ENCODE measurements at places on chromosomes 4 and X.
A peak's percentile ranks its signal among the peaks of the same experiment; 100 is the strongest.

- DNase-seq: no peak
These were observed 50.3 kb downstream of the MED28 start for GRCh38 chr4:17664755-17665154.

GRCh38 chr4:56914336-56914735, 6.6 kb downstream of the REST start:
- DNase-seq: no peak

GRCh38 chr4:67869580-67870190, 14.1 kb downstream of the TMPRSS11D start:
- no peak for DNase-seq

DNA sequence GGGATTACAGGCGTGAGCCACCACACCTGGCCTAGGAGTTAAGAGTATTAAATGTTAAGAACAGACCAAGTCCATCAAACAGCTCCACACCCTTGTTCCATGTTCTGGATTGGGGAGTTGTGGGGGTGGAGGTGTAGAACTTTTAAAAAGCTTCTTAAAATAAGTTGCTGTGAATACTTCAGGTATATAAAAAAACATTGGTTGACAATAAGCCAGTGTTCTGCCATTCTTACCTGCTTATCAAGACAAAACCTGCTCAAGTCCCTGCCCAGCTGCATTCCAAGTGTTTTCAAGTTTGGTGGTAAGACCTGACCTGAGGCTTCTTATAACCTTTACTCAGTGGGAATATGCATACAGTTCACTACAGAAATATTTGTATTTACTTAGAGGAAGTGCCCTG, 6.4 kb downstream of the RBM3 start:
- DNase-seq: no peak

- DNase-seq: no peak
These were observed 12.5 kb upstream of the BRS3 start for GRCh38 chrX:136475236-136475635.

- DNase-seq: peak; percentile 23
These were observed 41.8 kb downstream of the OCRL start for GRCh38 chrX:129581904-129582303.

DNA sequence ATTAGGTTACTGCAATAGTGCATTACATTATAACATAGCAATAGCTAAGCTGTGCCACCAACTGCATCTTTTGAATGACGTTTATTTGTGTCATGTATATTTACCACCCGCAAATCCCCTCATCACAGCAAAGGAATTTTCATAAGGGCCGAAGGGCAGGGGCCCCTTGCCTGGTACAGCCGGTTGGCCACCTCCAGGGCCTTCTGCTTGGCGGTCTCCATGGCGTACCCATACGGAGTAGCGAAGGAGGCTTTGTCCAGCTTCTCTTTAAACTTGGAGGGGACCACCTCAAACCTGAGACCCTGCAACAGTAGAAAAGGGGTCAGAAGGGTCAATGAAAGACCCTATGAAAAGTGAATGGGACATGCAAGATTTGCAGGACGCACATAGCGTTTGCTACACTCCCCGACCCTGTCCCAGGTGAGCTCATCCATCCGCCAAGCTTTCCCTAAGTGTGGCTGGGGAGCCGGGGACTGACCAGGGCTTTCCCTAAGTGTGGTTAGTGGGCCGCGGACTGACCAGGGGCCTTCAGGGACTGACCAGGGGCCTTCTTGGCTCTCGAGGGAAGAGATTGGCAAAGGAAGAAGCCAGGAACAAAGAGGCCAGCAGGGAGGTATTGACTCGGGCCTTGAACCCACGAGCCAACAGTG, 10.6 kb downstream of the ASMTL start:
- DNase-seq: no peak

GRCh38 chrX:128287693-128288092, 235.5 kb upstream of the ACTRT1 start:
- DNase-seq: no peak

GRCh38 chr4:142354041-142354440, 492.1 kb downstream of the INPP4B start:
- DNase-seq: peak; percentile 27

DNA sequence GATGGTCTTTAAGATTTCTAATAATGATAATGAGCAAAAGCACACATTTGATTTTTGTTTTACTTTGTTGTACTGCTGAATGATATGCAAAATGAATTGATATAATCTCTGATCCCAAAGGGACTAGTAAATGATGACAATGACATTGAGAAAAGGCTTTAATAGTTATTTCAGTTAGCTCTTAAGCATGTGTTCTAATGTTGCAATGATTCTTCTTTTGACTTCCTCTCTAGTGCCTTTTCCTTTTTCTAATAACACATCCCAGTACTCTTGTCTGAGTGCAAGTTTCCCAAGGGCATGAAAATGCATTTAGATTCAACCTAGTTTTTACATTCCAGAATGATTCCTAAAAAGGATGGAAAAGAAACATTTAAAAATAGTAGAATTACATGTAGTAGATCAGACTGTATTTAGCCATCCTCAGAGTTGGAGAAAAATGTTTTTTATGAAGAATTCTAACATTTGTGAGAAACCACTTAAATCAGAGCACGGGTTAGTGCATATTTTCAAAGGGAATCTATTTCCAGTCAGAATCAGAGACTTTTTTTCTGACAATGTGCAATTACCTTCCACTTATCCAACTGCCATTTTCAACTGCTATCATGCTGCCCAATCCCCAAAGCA, 508.8 kb downstream of the C4orf33 start:
- DNase-seq: no peak

GRCh38 chr4:24973747-24974601, 56.8 kb downstream of the LGI2 start:
- DNase-seq: no peak

DNA sequence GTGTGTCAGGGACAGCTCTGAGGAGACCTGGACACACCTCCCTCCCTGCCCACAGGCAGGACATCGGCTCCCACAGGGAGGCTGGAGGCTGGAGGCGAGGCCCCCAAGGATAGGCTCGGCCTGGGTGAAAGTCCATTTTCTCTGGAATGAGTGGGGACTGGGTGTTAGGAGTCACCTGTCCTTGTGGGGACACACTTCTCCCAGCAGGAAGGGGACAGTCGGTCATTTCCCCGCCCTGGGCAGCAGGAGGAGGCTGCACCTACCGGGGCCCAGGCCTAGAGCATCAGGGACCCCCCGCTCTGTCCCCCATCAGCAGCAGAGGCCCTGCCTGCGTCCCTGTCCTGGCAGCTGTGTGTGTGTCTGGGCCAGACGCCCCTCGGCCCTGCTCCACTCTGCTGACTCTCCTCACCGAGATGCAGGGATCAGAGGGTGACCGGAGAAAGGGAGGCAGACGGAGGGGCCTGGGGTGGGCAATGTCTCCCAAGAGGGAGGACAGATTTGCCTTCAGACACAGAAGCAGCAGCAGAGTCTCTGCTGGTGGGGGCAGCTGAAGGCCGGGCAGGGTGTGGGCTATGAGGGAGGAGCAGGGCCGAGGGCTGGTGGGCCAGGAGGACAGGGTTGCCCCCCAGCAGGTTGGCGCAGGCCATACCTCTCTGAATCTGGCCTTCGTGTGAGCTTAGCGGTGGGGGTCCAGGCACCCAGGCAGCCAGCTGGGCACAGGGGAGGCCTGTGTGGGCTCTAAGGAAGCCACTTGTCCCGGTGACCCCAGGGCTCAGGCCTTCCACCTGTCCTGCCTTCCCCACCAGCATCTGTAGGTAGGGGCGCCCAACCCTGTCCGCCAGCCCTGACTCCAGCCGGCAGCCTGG, 125.7 kb upstream of the NKX1-1 start:
- DNase-seq: no peak

DNA sequence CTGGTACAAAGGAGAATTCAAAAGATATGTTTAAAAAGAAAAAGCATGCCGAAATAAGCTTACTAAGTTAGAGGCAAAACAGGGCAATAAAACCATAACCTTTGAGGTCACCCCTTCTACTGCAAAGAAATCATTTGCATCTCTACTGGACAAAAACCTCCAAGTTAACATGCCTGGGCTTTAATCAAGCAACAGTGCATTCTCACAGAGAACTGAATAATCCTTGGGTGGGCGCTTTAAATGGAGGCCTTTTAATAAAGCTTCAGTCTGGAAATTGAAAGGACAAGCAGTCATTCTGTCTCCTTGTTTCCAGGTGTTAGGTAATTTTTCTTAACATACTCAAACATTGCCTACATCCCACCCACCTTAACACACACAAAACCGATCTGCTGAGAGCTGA, 34.6 kb upstream of the SMS start:
- no peak for DNase-seq

- no peak for DNase-seq
These were observed 160.8 kb downstream of the MGST2 start for GRCh38 chr4:139826426-139826825.

GRCh38 chrX:103254171-103254824, 657 bp downstream of the TCEAL8 start:
- DNase-seq: peak; percentile 34

DNA sequence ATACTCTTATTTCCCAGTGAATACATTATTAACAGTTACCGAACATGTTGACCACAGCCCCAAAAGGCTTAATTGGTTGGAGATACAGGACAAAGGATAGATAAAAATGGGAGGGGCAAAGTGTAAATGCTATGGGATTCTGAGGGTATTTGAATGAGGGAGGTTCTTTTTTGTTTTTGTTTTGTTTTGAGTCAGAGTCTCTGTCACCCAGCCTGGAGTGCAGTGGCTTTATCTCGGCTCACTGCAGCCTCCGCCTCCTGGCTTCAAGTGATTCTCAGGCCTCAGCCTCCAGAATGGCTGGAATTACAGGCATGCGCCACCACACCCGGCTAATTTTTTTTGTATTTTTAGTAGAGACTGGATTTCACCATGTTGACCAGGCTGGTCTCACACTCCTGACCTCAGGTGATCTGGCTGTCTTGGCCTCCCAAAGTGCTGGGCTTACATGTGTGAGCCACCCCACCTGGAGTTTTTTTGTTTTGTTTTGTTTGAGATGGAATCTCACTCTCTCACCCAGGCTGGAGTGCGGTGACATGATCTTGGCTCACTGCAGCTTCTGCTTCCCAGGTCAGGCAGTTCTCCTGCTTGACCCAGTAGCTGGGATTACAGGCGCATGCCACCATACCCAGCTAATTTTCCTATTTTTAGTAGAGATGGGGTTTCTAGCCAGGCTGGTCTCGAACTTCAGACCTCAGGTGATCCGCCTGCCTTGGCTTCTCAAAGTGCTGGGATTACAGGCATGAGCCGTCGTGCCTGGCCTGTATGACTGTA, 9.0 kb downstream of the UBE2K start:
- DNase-seq: peak; percentile 47

DNA sequence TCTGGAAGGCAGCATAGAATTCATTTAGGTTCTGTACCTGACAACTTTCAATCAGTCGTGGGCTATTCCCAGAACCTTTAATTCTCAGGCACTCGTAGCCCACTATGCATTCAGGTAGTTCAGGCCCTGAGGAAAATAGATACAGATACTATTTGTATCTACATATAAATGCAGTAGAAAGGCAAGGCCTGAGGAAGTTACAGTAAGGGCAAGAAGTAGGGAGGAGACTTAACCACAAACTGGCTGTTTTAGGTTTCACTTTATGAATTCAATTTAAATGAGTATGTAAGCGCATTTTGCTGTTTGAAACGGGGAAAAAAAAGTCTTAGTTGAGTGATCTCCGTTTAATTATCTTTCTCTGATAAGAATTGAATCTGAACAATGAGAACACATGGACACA, 529.4 kb upstream of the ATOH1 start:
- no peak for DNase-seq

GRCh38 chr4:12118651-12119213, 690.0 kb upstream of the HS3ST1 start:
- no peak for DNase-seq

DNA sequence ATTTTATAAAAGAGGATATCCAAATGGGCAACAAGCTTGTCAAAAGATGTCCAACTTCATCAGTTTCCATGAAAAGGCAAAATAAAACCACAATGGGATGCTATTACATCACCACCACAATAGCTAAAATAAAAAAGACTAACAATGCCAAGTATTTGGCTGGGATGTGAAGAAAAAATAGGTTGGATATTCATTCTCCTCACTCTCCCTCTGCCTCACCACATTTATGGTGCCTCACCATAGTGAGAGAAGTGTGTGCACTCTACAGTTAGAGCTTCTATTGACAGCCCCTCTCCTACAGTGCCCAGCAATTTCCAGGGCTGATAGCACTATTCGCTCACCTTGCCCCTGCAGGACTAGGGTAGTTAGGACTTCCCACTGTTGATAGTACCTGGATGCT, 25.5 kb downstream of the VEGFC start:
- DNase-seq: peak; percentile 86

DNA sequence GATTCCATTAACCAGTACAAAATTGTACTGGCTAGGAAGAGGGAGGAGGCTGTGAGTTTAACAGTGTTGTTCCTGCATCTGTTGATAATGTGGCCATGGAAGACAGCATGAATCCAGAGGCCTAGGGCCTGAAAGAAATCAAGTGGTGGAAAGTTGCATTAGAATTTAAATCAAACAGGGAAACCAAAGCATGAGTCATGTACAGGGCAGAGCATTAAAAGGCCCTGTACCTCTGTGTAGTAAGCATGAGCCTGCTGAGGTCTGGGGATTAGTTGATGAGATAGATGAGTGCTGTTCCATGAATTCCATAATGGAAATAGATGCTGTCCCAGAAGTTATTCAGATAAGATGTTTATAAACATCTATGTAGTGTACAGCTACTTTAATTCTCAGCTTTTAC, 58.3 kb downstream of the MID1IP1 start:
- peak; percentile 2 for DNase-seq

DNA sequence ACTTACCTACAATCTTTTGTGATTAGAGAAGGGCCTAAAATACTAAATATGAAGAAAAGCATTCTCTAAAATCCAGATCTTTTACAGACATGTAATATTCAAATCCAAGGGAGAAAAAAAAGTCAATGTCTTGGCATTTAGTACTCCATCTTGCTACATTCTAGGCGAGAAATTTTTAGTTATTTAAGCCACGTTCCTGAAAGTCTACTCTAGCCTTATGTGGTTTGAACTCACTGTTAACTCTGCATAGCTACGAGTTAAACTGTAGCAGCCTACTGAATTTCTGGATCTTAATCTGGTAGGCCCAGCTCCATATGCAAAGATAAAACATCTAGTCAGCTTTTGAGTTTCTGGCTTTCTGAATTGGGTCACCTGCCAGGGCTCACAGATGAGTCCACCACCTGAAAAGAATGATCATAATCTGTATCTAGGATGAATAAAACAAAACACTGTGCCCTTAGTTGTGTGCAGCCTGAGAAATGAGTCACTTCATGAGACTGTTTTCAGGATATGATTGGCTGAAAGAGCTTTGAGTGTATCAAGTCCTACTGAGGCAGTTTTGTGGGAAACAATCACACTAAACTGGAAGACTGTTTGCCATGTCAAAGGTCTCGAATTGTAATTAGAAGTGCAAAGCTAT, 3.2 kb upstream of the NEK1 start:
- peak; percentile 54 for DNase-seq

GRCh38 chr4:81148576-81148975, 66.4 kb downstream of the PRKG2 start:
- no peak for DNase-seq
